ENCODE measurements at places on chromosomes 3 and 15.

GRCh38 chr3:133117342-133117741 lies 79.2 kb downstream of the TMEM108 start:
- no peak for DNase-seq

GRCh38 chr3:58411036-58411435 lies 22.6 kb downstream of the PDHB start:
- DNase-seq = no peak

GRCh38 chr15:82113106-82113715 lies 67.4 kb upstream of the MEX3B start:
- DNase-seq = no peak

- DNase-seq = no peak
These were observed 50.5 kb upstream of the UBP1 start for GRCh38 chr3:33490641-33491241.

DNA sequence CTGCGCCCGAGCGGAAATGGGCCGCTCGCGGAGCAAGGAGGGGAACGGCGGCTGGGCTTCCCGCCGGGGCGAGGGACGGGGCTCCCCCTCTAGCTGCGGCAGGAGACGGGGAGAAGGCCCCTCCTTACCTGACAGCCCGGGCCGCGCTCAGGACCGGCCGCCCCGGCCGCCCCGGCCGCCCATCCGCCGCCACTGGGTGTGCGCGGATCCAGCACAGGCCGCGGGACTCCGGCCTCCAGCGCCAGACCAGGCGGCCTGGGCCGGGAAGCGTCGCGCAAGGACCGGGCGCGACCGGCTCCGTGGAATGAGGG lies 296 bp downstream of the TPRA1 start:
- no peak for DNase-seq

DNA sequence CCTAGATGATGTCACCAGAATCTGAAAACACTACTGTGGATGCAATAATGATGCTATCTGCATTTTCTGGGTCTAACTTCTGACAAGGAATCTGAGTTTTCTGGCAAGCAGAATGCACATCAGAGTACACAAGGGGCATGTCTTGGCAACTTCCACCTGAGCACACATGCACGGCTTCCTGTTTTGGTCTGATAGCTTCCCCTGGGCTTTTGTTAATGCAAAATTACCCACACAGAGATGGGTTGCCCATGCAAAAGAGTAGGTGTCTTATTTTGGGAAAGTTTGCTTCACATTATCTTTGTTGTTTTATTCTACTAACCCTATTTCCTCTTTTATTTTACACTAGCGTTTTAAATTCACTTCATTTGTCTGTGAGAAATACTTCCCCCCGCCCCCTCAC lies 74.2 kb upstream of the SATB1 start:
- DNase-seq = peak; percentile 1

DNA sequence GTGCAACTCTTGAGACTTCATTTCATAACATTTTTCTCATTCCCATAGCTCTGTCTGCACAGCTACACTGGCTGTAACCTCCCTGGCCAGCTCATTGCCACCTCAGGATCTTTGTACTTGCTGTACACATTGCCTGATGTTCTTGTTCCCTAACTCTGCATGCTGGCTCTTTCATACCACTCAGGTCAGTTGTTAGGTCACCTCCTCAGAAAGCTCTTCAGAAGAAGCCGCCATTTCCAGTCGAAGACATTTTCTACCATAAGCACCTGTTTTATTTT lies 176.2 kb downstream of the AKAP13 start:
- no peak for DNase-seq

GRCh38 chr3:27728195-27729087 lies 6.3 kb upstream of the EOMES start:
- DNase-seq = no peak

DNA sequence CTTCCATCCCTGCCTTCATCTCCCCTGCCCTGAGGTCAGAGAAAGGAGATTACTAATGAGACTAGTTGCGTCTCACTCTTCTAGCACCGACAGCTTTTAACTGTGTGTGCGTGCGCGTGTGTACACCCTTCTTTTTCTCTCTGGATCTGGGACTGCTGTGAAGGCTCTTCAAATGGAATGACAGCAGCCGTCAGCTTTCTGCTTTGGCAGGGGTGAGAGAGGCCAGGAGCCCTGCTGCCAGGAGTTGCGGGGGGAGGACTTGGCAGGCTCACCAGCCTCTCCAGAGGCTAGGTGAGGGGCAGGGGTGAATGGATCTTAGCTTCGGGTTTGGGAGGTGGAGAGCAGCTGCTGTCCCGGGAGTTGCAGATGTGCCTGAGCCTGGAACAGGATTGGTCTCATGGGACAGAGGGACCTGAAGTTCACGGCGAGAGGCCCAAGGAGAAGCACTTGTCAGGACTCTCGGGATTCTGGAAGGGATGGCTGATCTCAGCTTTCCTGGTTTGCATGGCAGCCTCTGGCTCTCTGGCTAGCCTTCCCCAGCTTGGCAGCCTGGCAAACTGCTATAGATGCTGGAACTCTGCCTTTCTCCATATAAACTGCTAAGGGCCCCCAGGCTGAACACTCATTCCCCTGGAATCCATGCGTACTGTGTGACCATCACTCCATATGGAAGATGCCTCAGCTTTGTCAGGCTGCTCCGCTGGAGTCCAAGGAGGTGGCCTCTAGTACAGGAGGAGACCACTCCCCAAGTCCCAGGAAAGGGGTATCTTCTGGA lies 16.6 kb downstream of the TEX264 start:
- DNase-seq = no peak

- no peak for DNase-seq
These were observed 265.9 kb downstream of the SHQ1 start for GRCh38 chr3:72582211-72582878.

- no peak for DNase-seq
These were observed 52.1 kb downstream of the EDEM1 start for GRCh38 chr3:5239602-5240001.

DNA sequence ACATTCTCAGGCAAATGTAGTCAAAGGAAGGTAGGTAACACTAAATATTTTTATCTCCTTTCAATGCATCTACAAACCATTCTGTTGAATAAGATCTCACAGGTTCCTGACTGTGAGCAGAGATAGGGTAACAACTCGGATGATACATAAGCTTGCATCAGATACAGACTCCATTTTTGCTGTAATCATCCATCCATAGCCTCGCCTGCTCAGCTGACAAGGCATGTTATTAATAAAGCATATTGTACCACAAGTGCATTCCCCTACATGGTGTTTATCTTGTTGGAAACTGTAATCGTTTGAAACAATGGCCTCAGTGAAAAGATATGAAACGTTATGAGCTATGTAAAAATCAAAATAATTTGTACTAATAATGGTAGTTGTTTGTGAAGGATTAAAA lies 35.4 kb upstream of the TCF12 start:
- no peak for DNase-seq

GRCh38 chr15:100350434-100351226 lies 8.9 kb upstream of the ADAMTS17 start:
- DNase-seq = no peak

- DNase-seq = no peak
These were observed 28.8 kb downstream of the CTSH start for GRCh38 chr15:78916088-78916487.

- no peak for DNase-seq
These were observed 1.0 kb downstream of the LIMD1 start for GRCh38 chr3:45595364-45596195.

- no peak for DNase-seq
These were observed 42.8 kb downstream of the MYO5C start for GRCh38 chr15:52252781-52253180.

DNA sequence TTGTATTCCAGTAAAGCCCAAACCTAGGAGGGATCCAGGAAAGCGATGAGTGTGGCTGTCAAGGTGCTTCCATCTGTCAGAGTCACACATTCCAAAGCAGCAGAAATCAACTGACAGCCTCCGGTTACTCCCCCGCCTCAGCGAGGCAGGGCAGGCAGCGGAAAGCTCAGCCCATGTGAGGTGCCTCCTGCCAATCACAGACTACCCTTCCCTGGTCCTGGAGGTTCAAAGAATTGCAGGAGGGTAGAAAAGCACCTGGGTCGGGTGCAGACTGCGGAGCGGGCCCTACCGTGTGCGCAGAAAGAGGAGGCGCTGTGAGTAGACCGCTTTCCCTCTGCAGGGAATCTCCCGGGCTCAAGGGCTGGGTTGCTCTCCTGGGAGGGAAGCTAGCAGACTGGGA lies at the start of gene UPK1B:
Gene UPK1B, plus strand, starts transcription at position 274 of the 400 bp plus-strand sequence. CDS start 13,144 bp downstream, outside the sequence.
- no peak for DNase-seq

- DNase-seq = no peak
These were observed 2.7 kb downstream of the PAK6 start for GRCh38 chr15:40241269-40242212.

DNA sequence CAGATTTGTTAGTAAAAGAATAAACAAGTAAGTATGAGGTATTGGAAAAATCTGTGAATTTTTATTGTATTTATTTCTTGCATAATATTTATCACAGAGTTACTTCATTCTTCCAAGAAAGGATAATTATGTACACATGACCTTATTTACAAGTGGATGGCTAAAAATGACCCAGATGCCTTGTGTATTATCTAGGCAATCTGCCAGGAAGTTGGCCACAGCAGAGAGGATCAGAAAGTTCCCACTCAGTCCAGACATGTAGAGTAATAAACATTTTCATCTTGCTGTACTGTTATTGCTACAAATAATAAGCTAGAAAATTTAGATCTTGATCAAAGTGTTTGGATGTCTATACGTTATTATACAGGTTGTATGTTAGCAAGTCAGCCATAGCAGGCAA lies 317.1 kb downstream of the EPHA6 start:
- no peak for DNase-seq

GRCh38 chr3:187739094-187739560 lies 6.1 kb downstream of the BCL6 start:
- DNase-seq = no peak

- DNase-seq = no peak
These were observed 52.7 kb downstream of the MB21D2 start for GRCh38 chr3:192864941-192865340.

DNA sequence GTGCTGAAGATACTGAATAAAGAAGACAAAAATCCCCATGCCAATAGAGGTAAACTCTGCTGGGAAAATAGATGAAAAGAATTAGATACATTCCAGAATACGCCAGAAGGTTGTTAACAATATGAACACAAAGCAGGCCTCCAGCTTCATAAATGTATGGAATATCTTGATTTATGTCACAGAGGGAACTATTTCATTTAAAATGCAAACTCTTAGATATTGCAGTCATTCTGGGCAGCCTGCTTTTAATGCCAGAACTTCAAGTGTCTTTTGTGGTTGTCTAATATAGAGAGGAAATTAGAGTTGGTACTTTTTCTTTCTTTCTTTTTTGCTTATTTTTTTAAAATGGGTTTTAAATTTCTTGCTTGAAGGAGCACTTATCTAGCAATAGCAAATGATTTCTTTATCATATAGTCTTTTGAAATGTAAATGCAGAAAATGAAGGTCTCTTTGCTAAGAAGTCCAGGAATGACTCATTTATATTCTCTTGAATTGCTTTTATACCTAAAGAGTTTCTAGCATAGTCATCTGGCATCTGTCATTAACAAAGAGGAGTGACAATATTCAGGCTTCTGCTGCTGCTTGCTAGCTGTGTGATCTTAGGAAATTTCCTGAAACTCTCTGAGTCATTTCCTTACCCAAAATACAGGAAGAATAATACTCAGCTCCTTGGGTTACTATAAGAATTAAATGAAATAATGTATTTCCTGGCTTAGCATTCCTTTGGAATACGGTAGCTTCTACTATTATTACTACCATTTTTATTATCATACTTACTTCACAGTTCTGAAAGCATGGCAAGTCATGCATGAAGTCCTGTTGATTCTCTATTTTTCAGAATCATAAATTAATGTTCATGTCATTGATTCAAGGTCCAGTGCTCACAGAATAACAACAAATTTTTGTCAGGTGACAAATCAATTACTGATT lies 527.6 kb downstream of the DIPK2A start:
- DNase-seq = no peak

DNA sequence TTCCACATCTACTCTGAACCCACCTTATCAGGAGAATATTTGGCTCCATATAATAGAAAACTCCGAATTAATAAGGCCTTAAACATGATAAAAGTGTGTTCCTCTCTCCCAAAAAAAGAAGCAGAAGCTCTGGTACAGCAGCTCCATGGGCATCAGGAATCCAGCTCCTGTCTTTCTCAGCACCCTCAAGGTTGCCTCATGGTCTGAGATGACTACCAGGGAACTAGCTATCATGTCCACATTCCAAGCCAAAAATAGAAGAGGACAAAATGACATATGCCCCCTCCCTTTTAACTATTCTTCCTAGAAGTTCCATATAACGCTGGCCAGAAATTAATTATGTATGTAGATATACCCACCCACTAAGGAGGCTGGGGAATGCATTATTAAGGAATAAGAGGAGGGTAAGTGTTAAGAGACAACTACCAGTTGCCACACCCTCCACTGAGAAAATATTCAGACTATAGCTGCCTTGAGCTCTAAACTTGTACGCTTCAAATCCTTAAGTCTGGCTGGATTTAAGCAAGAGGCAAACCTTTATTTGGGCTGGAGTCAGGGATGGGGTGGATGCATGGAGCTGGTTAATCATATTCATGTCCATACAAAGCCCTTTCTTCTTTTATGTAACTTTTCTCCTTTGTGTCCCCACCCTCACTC lies 35.8 kb upstream of the CTDSPL start:
- DNase-seq = no peak

DNA sequence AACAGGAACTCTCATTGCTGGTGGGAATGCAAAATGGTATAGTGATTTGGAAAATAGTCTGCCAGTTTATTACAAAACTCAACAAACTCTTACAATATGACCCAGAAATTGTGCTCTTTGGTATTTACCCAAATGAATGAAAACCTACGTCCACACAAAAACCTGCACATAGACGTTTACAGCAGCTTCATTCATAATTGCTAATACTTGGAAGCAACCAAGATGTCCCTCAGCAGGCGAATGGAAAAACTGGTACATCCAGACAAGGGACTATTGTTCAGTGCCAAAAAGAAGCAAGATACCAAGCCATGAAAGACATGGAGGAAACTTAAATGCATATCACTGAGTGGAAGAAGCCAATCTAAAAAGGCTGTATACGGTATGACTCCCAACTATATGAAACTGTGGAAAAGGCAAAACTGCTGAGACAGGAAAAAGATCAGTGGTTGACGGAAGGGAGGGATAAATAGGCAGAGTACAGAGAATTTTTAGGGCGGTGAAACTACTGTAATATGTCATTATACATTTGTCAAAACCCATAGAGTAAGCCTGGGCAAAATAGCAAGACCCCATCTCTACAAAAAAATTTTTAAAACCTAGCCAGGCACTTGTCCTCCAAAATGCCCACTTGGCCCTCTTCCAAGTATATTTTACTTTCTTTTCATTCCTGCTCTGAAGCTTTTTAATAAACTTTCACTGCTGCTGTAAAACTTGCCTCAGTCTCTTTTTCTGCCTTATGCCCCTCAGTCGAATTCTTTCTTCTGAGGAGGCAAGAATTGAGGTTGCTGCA lies 4.9 kb upstream of the MKRN2OS start:
- no peak for DNase-seq

Measured in stimulated activated CD4-positive, alpha-beta T cell treated with anti-CD3 and anti-CD28 coated beads, Interleukin-1b, Interleukin-23, amount 100 ng/mL, for 4 hours (primary cell).